ENCODE measurements at places on chromosomes 2 and 18.

GRCh38 chr2:190545555-190546385 lies 11.2 kb upstream of the NEMP2 start:
- no peak for DNase-seq

DNA sequence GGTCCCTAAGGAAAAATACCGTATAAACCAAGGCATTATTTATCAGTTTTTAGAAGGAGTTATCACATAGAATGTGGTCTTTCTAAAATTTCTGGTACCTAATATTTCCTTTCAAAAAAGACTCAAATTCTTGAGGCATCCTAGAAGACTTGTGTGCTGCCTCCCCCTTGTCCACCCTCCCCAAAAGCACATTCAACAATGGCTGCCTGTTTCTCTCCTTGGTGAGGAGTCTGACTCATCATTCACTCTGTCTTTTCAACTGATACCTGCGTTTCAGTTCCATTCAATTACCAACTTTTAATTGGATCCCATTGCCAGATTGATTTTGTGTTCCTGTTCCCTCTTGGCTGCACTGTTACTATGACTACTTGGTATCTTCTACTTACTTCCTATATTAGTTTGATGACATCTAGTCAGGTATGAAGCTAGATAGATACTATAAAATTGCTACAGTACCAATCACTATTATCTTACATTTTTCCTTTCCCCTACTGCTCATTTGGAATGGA lies 72.9 kb downstream of the XRCC5 start:
- DNase-seq, result no peak

GRCh38 chr2:235095569-235095968 lies 143.8 kb downstream of the SH3BP4 start:
- no peak for DNase-seq

DNA sequence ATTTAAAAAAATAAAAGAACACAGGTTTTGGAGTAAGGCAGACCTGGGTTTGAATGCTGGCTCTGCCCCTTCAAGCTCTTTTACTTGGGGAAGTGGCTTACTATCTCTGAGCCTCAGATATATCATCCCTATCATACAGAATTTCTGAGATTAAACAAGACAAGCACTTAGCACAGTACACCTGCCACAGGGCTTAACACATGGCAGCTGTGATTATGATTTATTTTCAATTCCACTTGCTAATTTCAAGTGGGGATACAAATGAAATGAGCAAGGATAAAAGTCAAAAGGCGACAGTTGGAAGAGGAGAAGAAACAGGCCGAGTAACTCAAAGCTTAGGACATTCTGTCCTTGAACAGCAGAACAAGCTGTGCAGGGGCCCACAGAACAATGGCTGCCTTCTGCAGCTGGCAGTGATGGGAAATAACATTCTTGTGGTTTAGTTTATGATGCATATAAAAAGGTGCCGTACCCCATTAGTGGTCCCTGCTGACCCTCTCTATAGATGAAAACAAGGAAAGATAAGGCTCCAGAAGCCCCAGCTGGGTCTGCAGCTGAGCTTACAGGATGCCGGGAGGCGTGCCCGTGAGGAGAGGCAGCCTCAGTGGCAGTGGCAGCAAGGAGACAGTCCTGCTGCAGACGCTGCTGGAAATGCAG lies 45.3 kb downstream of the KIF3C start:
- no peak for DNase-seq
